ENCODE measurements at places on chromosomes 4 and X. TPM values are rescaled to one million over a fixed set of nuclear protein-coding genes. Genes with fewer than 3 reads are reported as not detected.
A peak's percentile ranks its signal among the peaks of the same experiment; 100 is the strongest.

DNA sequence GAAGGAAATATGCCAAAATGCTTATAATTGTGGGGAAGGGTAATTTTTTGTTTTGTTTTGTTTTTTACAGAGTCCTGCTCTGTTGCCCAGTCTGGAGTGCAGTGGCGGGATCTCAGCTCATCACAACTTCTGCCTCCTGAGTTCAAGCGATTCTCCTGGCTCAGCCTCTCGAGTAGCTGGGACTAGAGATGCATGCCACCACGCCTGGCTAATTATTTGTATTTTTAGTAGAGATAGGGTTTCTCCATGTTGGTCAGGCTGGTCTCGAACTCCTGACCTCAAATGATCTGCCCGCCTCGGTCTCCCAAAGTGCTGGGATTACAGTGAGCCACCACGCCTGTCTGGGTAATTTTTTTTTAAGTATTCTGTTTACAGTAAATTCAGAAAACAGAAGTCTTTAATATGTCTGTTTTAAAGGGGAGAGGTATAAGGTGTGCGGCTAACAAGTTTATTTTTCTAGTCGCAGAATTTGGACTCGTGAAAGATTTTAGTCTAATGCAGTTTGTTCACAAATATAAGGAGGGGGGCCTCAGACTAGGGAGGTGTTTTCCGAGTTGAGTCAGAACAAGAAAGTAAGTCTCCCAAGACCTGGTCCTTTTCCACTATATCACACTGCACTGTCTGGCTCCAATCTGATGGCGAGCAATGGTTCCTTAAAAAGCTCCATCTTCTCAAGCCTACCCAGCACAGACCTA, 1.5 kb downstream of the ACSL1 start:
- no peak for DNase-seq
- no peaks in the 10 kb centered on the region for H3K36me3 ChIP-seq
- no peak overlapping the region for H3K27ac ChIP-seq

Gene ARHGAP10
- 31.5 TPM for total RNA-seq

DNA sequence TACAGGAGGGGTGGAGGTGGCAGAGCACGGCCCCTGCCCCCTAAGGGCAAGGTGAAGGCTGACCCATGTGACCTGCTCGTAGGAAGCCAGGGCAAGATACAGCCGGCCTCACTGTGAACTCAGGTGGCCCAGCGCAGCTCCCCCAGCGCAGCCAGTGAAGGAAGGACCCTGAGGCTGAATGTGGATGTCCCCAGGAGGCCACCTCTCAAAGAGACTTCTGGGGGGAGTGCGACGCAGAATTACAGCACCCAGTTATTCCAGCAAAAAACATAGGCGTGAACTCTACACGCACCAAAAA, 52.6 kb downstream of the ZFYVE28 start:
- H3K4me1 ChIP-seq: peaks cover 4% of the 10 kb centered on the region
- H3K27ac ChIP-seq: no peak overlapping the region
- no peaks in the 10 kb centered on the region for H3K27me3 ChIP-seq
- no peaks in the 10 kb centered on the region for H3K36me3 ChIP-seq
- no peak overlapping the region for H3K4me3 ChIP-seq
- DNase-seq: peak; percentile 38

GRCh38 chrX:107574054-107574683, 54.1 kb upstream of the PRPS1 start:
- peaks cover 5% of the 10 kb centered on the region for H3K27me3 ChIP-seq
- H3K4me3 ChIP-seq: no peak overlapping the region
- DNase-seq: no peak
- peak overlapping the region; percentile 92 for H3K27ac ChIP-seq
- H3K4me1 ChIP-seq: peaks cover 26% of the 10 kb centered on the region
- no peaks in the 10 kb centered on the region for H3K36me3 ChIP-seq

DNA sequence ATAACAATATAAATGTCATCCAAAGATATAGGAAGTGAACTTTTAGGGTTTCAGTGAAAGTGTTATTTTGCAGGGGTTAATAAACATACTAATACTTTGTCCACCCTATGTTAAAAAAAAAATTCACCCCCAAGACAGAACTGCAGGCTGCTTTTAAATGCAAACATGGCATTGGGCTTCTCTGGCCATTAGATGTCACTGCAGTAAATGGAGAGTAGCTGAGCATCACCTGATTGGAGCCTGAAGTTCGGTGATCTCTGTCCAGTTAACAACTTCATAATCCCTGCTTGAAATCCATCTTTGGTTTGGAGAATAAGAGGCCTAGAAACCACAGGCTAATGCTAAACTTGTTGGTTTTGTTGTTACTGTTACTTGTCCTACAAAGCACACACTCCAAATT, 18.7 kb downstream of the SLC25A43 start:
- DNase-seq: no peak
- H3K36me3 ChIP-seq: peaks cover 5% of the 10 kb centered on the region
- no peak overlapping the region for H3K4me3 ChIP-seq
- H3K27ac ChIP-seq: no peak overlapping the region
- no peaks in the 10 kb centered on the region for H3K27me3 ChIP-seq
- no peaks in the 10 kb centered on the region for H3K4me1 ChIP-seq

DNA sequence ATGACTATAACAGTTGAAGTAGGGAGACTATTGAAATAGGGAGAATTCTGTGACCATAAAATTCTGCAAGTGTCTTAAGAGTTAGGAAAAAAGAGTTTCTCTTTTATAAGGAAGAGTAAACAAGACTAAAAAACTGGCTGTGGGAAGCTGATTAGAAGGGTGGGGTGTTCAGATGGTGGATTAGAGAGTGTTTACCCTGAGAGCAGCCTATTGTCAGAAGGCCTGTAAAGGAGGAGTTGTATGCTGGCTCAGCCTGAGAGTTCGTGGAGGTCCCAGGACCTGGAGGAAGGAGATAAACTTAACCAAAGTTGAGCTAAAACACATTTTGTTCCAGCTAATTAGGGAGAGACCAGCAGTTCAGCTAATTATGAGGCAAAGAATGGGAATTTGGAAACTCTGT, 629.7 kb downstream of the PCDH7 start:
- H3K36me3 ChIP-seq: no peaks in the 10 kb centered on the region
- H3K4me3 ChIP-seq: no peak overlapping the region
- no peaks in the 10 kb centered on the region for H3K27me3 ChIP-seq
- H3K27ac ChIP-seq: no peak overlapping the region

Gene UGT2B10
- not detected for total RNA-seq

GRCh38 chr4:151407466-151408379, 1.3 kb upstream of the FHIP1A start:
- H3K27ac ChIP-seq: peak overlapping the region; percentile 28
- peak overlapping the region; percentile 70 for H3K4me3 ChIP-seq
- H3K27me3 ChIP-seq: peaks cover 32% of the 10 kb centered on the region
- DNase-seq: peak; percentile 83

- H3K4me3 ChIP-seq: no peak overlapping the region
- no peaks in the 10 kb centered on the region for H3K27me3 ChIP-seq
- no peak for DNase-seq
- H3K36me3 ChIP-seq: no peaks in the 10 kb centered on the region
- peaks cover 12% of the 10 kb centered on the region for H3K4me1 ChIP-seq
Observed at GRCh38 chr4:89008166-89008565, 48.8 kb downstream of the FAM13A start.

DNA sequence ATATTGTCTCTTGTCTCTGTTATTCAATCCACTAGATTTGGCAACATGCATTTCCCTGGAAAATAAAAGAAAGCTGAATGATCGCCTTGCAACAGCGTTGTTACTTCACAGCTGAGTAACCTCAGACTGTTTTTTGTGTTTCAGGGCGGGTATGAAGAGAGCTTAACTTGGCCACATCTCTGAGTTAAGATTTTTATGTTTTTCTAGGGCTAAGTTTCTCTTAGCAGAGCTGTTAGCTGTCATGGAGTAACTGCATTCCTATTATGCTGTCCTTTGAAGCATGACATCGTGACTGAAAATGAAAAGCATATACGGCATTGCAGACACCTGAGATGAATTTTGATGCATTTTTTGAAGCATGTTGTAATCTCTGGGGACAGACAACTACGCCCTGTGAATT, 1798.9 kb downstream of the PCDH7 start:
- DNase-seq: no peak
- no peak overlapping the region for H3K27ac ChIP-seq
- no peaks in the 10 kb centered on the region for H3K27me3 ChIP-seq
- H3K4me3 ChIP-seq: no peak overlapping the region
- no peaks in the 10 kb centered on the region for H3K4me1 ChIP-seq

All from osteoblast (primary cell).